Foreskin melanocyte (primary cell): ENCODE measurements at places on chromosomes 12 and 14.

DNA sequence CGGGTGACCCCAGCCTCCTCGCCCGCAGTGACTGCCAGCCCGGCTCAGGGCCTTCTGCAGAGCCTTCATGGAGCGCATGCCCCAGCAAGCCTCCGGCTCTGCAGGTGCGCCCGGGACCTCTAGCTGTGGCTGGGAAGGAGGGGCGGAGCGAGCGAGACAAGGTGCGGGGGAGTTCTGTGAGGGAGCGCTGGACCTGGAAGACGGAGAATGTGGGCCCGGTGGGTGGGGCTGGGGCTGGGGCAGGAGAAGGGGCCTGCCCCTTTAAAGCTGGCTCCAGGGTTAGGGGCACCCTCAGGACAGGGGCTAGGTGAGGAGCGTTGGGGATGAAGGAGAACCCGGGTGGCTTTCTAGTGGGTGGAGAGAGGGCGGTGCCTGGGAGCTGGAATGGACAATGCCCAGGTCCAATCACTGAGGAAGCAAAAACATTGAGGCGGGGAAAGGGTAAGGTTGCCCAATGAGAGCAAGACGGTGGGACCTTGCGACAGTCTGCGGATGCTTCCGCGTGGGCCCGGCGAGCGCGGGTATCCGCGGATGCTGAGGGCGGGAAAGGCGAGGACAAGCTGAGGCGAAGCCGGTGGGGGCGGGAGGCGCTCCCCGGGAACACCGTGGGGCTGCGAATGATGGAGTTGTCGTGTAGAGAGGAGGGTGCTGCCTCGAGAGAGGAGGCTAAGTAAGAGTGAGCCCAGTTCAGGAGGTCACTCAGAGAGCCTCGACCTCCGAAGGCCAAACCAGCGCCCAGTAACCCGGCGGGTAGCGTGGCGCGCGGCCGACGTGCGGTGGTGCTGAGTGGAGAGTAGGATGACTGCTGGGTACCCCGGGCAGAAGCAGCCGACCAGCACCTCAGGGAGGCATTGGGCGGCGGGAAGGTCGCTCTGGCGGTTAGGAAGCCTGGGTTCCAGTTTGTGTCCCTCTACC lies at the start of gene GLS2:
TSS of gene GLS2 (minus strand) at position 121 of the 915 bp plus-strand sequence. CDS start at position 78, 43 bp downstream.
- peak; percentile 44 for DNase-seq

DNA sequence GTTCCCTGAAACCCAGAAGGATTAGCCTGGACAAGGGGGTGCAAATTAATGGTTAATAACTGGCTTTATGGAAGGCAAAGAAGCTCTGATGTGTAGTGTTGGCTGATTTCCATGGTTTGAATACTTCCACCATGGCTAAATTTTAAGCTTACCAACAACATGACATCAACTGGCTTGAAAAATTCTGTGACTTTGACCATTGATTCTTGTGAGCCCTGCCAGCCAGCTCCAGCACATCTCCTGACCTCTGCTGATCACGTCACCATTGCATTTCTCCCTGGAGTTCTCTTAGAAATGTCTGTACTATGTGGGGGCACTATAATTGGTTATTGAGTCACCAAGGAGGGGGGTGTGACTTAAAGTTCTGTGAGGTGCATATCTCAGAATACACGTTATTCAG lies 171.2 kb downstream of the MYRFL start:
- no peak for DNase-seq

DNA sequence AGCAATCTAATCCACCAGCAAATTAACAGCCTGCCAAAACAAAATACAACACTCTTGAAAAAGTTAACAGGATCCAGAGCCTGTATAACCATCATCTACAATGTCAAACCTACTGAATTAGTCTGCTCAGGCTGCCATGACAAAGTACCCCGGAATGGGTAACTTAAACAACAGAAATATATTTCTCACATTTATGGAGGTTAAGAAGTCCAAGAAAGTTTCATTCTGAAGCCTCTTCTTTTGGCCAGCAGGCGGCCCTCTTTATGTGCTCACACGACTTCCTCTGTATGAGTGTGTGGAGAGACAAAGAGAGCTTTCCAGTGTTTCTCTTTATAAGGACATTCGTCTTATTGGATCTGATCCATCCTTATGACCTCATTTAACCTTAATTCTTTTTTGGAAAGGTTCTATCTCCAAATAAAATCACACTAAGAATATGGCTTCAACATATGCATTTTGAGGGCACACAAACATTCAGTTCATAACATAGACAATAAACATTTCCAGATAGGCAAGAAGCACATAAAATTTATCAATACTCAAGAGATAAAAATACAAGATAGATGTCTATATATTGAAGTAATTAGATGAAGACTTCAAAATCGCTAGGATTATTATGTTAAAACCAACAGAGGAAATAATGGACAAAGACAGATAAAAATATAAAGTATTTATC lies 5.9 kb upstream of the RERG start:
- DNase-seq = peak; percentile 58

DNA sequence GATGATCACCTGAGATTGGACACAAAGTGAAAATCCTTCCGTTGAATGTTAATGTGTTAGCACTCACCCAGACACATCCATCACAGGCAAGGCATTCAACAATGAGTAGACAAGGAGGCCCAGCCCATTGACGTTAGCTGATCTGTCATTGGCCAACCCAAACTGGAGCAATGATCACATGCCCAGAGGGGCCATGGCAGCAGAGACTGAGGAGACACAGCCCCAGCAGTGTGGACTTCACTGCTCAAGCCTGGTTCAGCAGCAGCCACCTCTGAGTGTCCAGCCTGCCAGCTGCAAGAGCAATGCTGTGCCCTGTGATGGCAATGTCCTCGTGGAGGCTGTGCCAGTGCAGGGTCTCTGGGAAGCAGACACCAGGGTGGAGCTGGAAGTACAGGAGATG lies 622.2 kb downstream of the AACS start:
- no peak for DNase-seq

- DNase-seq = no peak
Measured at GRCh38 chr12:6099316-6099715, 25.2 kb downstream of the VWF start.
